ENCODE measurements at places on chromosomes 5 and 9.

- DNase-seq, result no peak
Observed at GRCh38 chr5:32955814-32956213, 244.7 kb downstream of the NPR3 start.

DNA sequence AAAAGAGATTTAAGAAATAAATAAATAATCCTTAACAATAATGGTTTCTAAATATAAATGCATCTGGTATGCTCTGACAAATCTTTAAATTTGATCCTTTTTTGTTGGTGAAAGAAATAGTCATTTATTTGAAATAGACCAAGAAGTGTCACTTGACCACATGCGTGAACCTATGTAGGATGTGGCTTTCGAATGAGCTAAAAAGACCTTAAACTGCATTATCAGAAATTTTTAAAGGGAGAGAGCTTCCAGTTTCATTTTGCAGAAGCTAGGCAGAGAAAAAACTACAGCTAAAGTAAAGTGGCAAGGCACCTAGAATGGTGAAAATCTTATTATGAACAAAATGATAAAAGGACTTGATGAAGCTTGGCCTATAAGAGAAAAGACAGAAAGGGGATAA, 309.2 kb upstream of the EFNA5 start:
- no peak for DNase-seq

GRCh38 chr5:158409507-158409906, 550.6 kb upstream of the CLINT1 start:
- no peak for DNase-seq

GRCh38 chr5:2024986-2025721, 142.4 kb upstream of the IRX4 start:
- no peak for DNase-seq

- no peak for DNase-seq
Observed at GRCh38 chr5:157860898-157861890, 2.2 kb upstream of the CLINT1 start.

DNA sequence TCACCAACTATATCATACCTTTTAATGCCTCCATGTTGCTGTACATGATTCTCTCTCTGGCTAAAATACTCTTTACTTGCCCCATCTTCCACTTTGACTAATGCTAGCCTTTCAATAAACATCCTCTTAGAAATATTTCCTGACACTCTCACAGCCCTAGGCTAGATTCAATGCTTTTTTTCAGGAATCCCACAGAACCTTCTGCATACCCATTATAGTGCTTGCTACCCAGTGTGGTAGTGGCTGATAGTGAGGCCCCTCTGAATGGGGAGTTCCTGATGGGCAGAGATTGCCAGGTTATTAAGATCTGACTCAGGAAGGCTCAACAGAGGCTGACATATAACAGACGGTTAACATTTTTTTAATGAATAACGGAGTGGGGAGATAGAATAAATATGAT, 11.6 kb downstream of the SSBP2 start:
- DNase-seq, result no peak

Data from stimulated activated naive CD4-positive, alpha-beta T cell (primary cell).